ENCODE measurements at places on chromosomes 6 and 20.

GRCh38 chr6:148898376-148899014 lies 151.7 kb downstream of the UST start:
- no peak for DNase-seq

GRCh38 chr6:122116835-122117627 lies 282.4 kb upstream of the HSF2 start:
- DNase-seq = no peak

DNA sequence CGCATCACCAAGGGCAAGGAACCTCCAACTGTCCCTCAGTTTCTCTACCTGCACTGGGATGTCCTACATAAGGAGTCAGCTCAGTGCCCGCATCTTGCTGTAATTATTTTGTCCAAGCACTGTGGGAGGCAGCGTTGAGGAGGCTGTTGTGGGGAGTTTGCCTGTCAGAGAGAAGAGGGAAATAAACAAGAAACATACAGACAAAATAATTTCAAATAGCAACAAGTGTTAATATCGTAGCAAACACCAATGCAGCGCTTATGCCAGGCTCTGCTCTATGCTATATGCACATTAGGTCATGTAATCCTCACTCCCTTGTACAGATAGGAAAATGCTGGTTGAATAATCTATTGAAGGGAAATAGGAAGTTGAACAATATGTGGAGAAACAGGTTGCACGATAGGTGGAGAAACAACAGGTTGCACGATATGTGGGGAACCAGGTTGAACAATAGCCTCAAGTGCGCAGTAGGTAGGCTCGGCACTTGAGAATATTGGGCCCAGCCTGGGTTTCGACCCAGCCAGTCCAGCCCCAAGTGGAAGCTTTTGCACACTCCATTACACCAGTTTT lies 91.2 kb upstream of the SIRPA start:
- DNase-seq = no peak

GRCh38 chr6:170282512-170283158 lies 8.2 kb downstream of the DLL1 start:
- no peak for DNase-seq

DNA sequence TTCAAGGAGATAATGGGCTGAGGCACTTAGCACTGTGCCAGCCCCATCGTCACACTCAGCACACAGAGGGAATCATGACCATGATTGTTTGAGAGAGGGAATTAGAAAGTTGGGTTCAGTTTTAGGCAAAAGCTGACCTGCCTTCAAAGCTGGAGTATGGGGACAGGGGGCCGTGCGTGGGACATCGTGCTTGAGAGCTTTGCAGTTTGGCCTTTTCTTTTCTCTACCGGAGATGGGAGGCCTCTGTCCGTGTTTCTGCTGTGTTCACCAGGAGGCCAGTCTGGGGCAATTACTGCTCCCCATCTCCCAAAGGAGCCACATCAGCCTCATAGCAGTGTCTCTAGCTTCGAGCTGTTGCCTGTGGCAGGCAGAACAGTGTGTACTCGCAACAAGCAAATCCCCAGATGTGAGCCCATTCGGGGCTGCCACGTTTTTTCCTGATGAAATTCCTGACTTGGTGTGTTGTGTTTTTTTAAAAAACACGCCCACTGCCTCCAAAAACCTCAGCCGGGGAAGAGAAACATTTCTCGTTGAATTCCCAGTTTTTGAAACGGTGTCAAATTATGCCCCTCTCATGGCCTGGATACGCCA lies 20.2 kb downstream of the EYA2 start:
- DNase-seq = no peak

- DNase-seq = no peak
Measured at GRCh38 chr6:112343390-112343789, 3.7 kb upstream of the RFPL4B start.

GRCh38 chr6:96652552-96652951 lies 89.6 kb downstream of the FHL5 start:
- no peak for DNase-seq

DNA sequence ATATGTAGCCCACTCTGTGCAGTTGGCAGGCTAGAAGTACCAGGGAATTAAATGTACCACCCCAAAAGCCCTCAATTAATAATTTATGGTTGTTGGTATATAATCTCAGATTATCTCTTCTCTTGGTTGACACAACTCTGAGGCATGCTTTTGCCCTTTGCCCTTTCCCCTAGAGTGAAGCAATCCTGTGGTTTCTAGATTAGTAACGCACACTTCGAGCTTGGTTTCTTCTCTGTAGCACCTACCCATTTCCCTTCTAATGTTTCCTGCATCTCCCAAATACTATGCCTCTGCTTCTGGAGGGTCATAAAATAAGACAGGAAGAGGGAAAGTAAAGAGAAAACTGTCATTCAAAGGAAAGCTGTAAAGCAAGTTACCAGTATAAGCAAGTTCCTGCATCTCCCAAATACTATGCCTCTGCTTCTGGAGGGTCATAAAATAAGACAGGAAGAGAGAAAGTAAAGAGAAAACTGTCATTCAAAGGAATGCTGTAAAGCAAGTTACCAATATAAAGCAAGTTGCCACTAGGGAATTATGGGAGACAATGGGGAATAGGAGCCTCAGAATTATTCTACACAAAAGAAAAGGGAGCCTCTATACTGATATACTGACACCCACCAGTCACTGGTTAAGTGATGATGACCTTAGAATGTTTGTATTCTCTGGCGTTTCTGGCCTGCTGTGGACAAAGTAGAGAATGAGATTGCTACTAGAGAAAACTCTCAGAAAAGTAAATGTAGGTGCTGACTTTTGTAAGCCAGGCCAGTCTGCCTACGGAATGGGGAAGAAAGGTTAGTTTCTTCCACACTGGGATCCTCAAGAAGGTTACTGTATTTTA lies 862.6 kb upstream of the MAN1A1 start:
- no peak for DNase-seq

- DNase-seq = no peak
Measured at GRCh38 chr20:62820962-62821725, 4.3 kb downstream of the COL9A3 start.

DNA sequence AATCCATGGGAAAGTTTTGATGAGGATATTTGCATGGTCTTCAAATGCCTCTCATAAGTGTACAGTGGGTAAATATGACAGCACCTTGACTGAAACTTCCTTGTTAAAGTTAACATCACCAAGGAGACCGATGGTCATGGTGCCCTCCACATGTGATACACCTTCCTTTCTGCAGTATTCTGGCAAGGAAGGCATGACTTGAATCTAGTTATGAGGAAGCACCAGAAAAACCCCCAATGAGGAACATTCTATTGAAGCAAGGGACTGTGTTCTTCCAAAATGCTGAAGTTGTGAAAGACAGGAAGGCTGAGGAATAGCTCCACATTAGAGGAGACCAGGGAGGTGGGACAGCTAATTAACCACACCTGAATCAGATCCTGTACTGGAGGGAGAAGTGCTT lies 118.3 kb downstream of the SLC24A3 start:
- DNase-seq = no peak

DNA sequence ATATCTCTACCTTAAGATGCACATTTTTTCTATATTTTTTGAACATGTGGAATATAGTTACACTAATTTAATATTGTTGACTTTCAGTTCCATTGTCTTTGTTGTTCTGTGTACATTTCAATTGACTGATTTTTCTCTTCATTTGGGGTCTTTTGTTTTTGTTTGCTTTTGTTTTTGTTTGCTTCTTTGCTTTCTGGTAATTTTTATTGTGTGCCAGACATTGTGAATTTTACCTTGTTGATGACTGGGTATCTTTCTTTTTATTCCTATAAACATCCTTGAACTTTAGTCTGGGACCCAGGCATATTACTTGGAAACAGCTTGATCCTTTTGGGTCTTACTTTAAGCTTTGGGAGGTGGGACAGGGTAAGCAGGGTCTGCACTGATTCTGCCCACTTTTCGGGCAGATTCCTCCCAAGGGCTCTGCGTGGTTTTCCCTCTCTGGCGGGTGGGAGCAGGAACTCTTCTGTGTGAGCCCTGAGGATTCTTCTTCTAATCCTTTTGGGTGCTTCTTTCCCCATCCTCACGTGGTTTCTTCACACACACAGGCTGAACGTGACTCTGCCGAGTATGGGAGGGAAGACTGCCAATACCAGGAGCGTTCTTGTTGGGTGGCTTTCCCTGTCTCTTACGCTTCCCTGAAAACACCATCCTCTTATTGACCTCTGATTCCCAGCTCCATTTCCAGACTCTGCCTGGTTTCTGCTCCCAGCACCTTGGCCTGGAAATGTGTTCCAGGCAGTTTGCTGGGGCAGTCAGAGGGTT lies 200.5 kb downstream of the ARID1B start:
- DNase-seq = peak; percentile 58

GRCh38 chr6:4039348-4039747 lies 39.6 kb downstream of the FAM217A start:
- no peak for DNase-seq

DNA sequence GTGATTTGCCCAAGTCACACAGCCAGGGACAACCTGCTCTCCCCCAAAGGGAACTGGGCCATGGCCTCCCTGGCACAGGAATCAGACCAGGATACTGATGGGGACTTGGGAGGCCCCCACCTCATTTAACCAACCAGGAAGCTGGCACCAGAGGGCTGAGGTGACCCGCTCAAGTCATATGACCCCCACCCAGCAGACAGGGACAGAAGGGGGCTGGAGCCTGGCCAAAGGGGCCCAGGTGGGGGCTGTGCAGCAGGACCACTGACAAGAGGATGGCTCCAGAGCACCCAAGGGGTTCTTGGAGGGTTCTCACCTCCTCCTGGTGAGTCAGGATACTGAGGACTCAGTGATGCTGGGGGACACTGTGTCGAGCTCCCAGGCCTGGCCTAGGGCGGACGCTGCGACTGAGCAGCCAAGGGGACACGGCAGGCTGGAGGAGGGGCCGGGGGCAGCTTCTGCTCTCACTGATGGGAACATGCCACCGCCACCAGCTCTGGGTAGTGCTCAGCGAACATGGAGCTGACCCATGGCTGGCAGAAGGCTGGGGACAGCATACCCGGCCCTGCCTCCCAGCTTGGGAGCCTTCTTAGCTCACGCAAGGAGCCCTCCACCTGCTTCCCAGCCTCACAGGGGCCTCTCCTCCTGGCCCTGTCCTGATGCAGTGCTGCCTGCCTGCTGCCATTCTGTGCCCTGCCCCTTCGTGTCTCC lies 1.2 kb downstream of the CST7 start:
- DNase-seq = peak; percentile 10

DNA sequence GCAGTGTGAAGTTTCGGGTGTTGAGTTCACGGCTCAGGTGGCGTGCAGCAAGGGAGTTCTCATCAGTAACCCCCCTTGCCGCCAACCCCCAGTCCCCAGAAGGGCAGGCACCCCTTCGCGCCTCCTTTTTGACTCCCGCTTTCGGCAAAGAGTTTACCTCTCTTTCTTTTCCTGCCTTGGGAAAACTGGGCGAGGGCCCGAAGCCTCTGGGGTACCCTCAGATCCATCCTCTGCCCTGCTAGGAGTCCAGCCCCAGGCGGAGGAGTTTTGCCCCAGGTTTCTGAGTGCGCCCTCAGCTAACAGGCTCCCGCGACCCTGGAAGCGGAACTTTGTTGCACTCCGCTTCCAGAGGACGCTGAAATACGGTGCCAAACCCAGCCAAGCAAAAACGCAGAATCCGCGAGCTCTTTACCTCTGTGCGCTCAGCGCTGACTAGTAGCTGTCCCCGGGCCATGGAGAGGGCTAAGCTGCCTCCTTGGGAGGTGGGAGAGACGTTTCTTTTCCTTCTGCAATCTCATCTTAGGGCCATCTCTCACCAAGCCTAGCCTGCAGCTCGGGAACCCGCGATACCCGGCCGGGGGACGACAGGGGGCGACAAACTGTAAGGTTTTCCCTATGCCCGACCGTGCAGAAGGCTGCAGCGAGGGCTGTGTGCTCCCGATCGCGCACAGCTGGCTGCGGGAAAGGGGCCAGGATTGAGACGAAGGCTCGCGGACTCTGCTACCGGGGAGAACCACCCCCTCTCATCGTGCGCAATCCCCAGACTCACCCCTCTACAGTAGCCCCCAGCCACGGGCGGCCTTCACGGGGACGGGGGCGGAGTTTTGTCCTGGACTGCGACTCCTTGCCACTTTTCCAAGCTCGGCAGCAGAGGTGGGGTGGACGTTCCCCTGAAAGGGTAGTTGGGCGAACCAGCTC lies 2.7 kb upstream of the PAX1 start:
- DNase-seq = peak; percentile 16

- no peak for DNase-seq
Measured at GRCh38 chr6:150894935-150895552, 29.5 kb downstream of the MTHFD1L start.

DNA sequence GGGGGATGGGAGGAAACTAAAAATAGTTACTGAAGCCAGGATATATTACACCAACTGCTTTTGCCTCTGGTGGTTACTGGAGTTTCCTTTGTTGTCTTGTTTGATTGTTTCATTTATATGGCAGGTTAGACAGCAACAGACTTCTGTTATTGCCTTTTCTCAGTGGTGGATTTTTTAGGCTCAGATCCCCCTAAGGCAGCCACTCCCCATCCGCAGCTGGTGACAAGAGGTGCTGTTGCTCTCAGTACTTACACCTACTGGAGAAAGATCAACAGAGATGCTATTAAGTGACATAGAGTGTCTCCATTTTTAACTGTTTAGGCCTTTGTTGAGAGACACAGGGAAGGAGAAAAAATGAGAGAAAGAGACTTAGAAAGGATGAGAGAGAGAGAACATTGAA lies 552.1 kb downstream of the PKHD1 start:
- DNase-seq = no peak

DNA sequence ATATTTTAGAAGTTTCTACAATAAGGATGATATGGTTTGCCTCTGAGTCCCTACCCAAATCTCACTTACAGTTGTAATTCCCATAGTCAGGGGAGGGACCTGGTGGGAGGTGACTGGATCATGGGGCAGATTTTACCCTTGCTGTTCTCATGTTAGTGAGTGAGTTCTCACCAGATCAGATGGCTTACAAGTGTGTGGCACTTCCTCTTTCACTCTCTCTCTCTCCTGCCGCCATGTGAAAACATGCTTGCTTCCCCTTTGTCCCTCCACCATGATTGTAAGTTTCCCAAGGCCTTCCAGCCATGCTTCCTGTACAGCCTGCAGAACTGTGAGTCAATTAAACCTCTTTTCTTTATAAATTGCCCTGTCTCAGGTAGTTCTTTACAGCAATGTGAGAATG lies 527.5 kb upstream of the ID4 start:
- no peak for DNase-seq

GRCh38 chr20:49187330-49187850 lies 744 bp downstream of the STAU1 start:
- DNase-seq = no peak

DNA sequence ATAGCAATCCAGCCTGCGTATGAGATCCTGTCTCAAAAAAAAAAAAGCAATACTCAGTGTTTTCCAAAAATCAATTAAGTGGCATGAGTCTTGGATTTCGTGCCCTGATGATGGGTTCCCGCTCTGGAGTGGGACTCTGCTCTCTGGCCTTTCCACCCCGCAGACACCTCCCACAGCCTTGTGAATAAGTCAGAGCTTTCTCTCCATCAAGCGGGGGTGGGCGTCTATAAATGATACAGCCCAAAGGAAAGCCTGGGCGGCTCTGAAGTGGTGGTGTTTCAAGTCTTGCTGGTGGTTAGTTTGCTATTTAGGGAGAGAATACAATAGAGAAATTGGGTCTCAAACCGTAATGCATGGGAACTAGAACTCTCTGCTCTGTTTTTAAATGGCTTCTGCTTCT lies 52.5 kb upstream of the TAGAP start:
- no peak for DNase-seq
